ENCODE measurements at places on chromosomes 7 and 10. TPM values are rescaled to one million over a fixed set of nuclear protein-coding genes. Genes with fewer than 3 reads are reported as not detected.

DNA sequence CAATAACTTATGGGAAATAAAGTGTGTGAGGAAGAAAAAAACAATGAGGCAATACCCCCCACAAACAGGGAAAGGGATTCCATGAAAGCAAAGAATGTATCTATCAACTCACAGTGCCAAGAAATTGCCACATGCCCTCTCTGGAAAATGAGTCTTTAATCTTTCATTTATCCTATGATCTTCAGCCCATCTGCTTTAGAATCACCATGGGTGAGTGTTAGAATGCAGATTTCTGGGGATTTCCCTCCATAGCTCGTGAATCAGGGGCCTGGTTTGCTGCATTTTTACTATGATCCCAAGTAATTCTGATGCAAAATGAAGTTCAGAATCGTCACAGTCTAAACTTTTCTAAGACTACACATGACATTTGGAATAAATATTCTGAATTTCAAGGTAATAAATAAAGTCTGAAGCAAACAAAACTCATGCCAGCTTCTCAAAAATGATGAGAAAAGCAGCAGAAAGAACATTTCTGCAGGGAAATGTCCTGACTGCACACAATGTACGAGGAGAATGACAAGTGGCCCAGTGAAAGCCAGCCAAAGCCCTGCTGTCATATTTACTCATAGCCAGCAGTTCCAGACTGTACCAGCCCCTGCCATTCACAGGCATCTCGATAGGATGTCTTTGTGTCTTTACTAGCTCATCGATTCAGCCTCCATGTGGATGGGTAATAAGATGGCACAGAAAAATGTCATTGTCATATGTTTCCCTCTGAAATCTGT is 167.1 kb downstream of the ELMO1 start:
- H3K4me1 ChIP-seq = no peaks in the 10 kb centered on the region
- no peak overlapping the region for H3K4me3 ChIP-seq
- no peaks in the 10 kb centered on the region for H3K27me3 ChIP-seq

GRCh38 chr7:25124465-25125136 is 459 bp downstream of the CYCS start:
- DNase-seq = peak; percentile 50
- H3K36me3 ChIP-seq = no peaks in the 10 kb centered on the region
- no peaks in the 10 kb centered on the region for H3K27me3 ChIP-seq
- H3K4me1 ChIP-seq = no peaks in the 10 kb centered on the region
- H3K4me3 ChIP-seq = peak overlapping the region; percentile 82

GRCh38 chr7:144390481-144390880 is 13.0 kb downstream of the NOBOX start:
- H3K4me3 ChIP-seq = no peak overlapping the region
- no peaks in the 10 kb centered on the region for H3K4me1 ChIP-seq
- no peak for DNase-seq
- H3K27me3 ChIP-seq = no peaks in the 10 kb centered on the region
- H3K27ac ChIP-seq = no peak overlapping the region
- H3K36me3 ChIP-seq = no peaks in the 10 kb centered on the region

DNA sequence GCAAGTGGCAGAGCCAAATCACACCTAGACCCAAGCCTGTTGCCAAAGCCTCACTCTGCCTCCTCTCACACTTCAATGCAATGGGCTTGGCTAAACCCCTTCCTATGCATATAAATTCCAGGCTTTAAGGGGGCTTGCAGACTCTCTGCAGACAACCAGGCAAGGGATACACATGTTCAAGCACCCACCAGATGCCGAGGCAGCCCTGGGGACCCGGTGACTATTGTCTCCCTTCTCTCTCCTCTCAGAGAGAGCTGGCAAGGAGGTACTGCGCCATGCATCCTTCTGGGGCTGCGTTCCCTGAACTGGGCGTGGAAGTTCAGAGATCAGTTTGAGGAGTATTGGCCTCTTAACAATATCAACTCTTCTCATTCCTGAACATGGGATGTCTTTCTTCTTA is 131.2 kb downstream of the ARHGAP22 start:
- H3K27ac ChIP-seq = no peak overlapping the region
- H3K4me1 ChIP-seq = no peaks in the 10 kb centered on the region
- H3K36me3 ChIP-seq = no peaks in the 10 kb centered on the region
- H3K27me3 ChIP-seq = no peaks in the 10 kb centered on the region
- DNase-seq = peak; percentile 36

DNA sequence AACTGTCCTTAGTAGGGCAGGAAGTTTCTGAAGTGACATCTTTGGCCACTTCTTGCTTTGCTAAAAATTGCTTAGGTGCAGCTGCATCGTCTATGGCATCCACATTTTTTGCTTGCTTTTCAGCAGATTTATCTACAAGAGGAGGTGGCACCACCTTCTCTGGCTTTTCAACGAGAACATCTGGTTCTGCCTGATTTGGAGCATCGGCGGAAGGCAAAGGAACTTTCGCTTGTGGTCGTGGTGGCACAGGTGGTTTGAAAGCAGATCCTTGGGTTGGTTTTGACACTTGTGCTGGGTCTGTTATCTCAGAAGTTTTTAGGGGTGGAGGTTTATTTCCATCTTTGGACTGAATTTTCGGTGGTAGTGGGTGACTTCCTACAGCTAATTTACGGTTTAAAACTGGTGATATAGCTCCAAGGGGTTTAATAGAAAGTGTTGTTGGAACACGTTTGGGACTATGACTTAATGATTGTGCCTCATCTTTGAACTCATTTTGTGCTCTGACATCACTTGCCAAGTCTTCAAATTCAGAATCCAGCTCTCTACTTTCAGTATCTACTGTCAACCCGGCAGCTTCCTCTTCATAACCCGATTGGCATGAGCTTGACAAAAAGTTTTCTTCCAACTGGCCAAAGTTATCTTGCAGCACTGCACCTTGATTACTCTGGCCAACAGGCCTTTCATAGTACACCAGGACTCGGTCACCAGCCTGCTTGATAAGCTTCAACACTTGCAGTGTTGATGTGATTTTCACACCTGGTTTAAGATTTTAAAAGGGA is 44.0 kb downstream of the SLC18A2 start:
- H3K4me1 ChIP-seq = no peaks in the 10 kb centered on the region
- no peak overlapping the region for H3K27ac ChIP-seq
- no peak for DNase-seq
- H3K27me3 ChIP-seq = no peaks in the 10 kb centered on the region

- H3K27me3 ChIP-seq = no peaks in the 10 kb centered on the region
- H3K36me3 ChIP-seq = no peaks in the 10 kb centered on the region
- H3K4me3 ChIP-seq = no peak overlapping the region
These were observed 81.7 kb downstream of the KMT2C start for GRCh38 chr7:152354061-152354460.

DNA sequence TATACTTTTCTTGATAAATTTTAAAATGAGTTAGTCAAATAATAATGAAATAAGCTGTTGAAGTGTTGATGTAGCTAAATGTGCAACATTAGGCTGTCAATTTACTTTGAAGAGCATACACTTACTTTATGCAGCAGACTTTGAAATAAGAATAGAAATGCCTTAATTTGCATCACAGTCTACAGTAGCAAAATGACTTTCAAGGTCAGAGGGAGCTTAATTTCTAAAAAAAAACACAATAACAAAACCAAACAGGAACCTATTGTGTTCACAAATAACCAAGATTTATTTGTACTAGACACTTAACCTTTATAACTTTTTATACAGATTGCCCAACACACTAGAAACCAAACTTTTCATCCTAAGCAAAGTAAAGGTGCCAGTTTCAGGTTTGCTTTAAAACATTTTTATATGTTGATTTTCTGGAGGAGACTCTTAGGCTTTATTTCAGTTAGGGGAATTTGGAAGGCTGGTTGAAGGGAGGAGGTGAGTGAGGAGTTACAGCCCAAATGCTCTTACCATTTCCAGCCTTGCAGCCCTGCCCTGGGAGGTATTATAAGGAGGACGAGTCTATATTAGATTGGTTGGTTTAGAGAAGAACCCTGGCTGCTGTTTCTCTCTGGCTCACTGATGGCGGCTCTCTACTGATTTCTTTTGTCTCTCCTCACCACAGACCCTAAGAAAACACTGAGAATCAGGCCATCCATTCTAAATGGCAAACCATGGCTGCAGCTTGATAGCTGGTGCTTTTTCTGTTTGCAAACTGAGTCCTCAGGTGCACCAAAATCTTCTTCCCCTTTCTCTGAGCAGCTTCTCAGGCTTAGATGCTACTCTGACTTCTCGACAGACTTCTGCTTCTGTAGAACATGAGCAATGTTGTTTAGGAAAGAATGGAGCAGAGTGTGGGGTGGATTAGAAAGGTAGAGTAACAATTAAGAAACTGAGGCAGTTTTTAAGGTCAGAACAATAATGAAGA is 55.2 kb upstream of the RPA3 start:
- DNase-seq = no peak
- H3K36me3 ChIP-seq = no peaks in the 10 kb centered on the region
- H3K27ac ChIP-seq = no peak overlapping the region
- H3K4me3 ChIP-seq = no peak overlapping the region

DNA sequence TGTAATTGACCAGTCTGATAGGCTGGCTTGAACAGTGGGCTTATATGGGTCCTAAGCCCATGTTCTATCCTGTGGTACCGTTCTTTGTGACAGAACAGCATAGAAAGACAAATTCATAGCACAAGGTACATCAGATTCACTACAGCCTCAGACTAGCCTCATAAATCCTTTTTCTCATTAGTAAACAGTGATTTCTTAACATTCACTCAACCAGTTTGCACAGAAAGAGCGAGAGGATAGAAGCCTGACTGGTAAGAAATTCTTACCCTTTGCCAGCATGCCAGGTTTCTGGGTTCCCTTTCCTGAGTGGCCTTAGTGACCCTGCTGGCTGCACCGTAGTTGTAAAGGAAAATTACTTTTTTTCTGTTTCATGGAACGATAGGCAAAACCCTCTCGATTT is 412.1 kb downstream of the SH2D4B start:
- no peaks in the 10 kb centered on the region for H3K4me1 ChIP-seq
- no peak for DNase-seq
- no peak overlapping the region for H3K4me3 ChIP-seq
- H3K36me3 ChIP-seq = no peaks in the 10 kb centered on the region

DNA sequence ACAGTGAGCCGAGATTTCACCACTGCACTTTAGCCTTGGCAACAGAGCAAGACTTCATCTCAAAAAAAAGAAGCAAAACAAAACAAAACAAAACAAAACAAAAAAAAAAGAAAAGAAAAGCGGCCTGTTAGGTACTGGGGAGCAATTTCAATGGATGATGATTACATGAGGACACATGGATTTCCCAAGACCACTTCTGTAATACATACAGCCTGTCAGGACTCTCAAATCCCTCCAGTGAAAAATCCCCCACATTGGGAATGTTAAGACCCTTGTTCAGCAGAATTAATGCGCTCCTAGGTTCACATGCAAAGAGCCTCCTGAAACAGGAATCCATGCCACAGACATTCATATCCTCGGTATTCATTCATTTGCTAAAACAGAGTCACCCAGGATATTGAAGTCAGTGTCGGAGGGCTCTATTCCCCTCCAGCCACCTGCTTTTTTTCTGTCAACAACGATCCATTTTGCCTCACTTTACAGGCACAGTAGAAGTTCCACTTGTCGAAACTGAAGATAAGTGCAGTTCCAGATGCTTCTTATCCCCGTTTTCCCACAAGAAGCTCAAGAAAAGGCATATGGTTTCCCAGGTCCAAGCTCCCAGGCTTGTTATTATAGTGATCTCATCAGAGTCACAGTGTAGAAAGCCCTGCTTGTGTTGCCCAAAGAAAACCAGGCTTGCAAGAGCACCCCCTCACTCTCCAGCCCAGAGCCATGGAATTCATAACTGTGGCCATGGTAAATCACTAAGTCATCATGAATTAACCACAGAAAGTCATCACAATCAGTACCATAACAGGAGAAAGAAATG is 20.2 kb downstream of the SLC16A12 start:
- peaks cover 13% of the 10 kb centered on the region for H3K4me1 ChIP-seq
- no peak overlapping the region for H3K27ac ChIP-seq
- no peak for DNase-seq
- no peaks in the 10 kb centered on the region for H3K27me3 ChIP-seq
- no peaks in the 10 kb centered on the region for H3K36me3 ChIP-seq
- H3K4me3 ChIP-seq = no peak overlapping the region

DNA sequence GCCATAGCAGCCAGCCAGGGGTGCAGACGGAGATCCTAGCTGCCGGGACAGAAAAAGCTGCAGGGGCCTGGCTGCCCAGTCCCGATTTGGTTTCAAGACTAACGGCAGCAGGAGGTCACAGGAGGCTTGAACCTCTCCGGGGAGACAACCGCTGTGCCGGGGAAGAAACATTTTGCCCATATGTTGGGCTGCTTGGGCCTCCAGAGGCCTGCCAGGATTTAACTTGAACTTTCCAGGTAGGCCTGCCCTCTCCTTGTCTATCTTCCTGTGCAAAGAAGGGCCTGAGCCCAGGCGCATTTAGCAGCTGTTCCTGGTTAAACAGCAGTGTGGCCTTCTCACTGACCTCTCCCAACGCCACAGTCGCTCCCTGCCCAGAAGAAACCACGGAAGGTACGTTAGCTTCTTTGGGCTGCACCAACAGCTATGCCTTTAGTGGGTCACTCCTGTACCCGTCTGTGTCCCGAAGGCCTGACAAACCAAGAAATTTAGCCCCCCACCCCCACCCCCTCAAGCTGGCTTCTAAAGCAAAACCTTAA is 17.1 kb upstream of the PTF1A start:
- no peaks in the 10 kb centered on the region for H3K36me3 ChIP-seq
- H3K27ac ChIP-seq = no peak overlapping the region
- peaks cover 16% of the 10 kb centered on the region for H3K27me3 ChIP-seq
- no peak overlapping the region for H3K4me3 ChIP-seq
- DNase-seq = no peak

- H3K4me1 ChIP-seq = no peaks in the 10 kb centered on the region
- DNase-seq = no peak
- no peaks in the 10 kb centered on the region for H3K27me3 ChIP-seq
- H3K4me3 ChIP-seq = no peak overlapping the region
These were observed 241.5 kb upstream of the PRSS1 start for GRCh38 chr7:142507799-142508198.

DNA sequence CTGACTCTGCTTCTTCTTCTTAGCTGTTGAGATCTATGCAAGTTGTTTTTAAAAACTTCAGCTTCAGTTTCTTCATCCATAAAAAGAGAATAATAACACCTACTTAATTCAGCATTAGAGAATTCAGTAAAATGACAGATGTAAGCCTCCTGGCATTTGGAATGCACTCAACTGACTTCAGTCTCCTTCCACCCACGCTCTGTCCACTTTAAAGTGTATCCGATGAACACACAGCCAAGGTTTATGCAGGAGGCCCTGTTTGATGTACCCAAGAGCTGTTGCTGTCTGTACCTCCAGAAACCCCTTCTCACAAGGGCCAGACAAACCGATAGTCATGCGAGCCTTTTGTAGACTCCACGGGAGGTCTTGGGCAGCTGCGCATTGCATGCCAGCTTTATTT is 27.1 kb upstream of the SLC35B4 start:
- no peak for DNase-seq
- H3K36me3 ChIP-seq = no peaks in the 10 kb centered on the region
- H3K27ac ChIP-seq = no peak overlapping the region
- no peaks in the 10 kb centered on the region for H3K4me1 ChIP-seq
- H3K4me3 ChIP-seq = no peak overlapping the region

DNA sequence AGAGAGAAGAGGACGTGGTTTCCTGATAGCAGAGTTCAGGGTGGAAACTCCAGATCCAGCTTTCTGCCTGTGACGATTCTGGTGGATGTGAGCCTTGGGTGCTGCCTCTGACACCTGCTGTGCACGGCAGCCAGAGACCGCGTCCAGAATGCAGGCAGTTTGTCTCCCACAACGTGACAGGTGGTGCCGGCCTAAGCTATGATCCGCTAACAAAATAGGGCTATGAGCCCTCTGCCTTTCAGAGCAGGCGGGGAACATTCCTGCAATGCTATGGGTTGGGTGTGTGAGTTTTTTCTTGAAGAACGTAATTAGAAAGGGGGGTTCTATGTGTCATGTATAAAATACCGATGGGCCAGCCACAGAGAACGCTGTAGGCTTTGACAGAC is 297.3 kb upstream of the PRKCQ start:
- H3K4me3 ChIP-seq = no peak overlapping the region
- DNase-seq = no peak
- H3K36me3 ChIP-seq = no peaks in the 10 kb centered on the region
- H3K4me1 ChIP-seq = no peaks in the 10 kb centered on the region
- H3K27me3 ChIP-seq = no peaks in the 10 kb centered on the region

Gene PDIA4
- 218 TPM for total RNA-seq

Gene MYL10
- not detected for total RNA-seq

Measured in right lobe of liver (tissue), 6 donors.